ENCODE measurements at places on chromosomes 11 and 22.

DNA sequence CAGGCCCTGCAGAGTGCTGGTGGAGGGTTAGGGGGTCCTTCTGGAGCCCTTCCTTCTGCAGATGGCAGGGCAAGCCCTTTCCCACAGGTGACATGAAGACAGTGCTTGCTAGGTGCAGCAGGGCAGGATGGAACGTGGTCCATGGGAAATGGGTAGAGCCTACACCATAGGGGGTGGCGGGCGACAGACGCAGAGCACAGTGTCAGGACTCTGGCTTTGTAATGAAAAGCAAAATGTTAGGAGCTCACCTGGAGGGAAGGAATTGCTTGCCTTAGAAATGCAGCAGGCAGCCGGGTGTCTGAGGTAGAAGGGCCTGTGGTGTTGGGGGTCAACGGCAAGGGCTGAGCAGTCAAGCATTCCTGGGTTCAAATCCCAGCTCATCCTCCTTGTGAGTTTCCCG lies 54.9 kb downstream of the ARHGAP8 start:
- DNase-seq: no peak

GRCh38 chr11:128551058-128551457 lies 36.3 kb downstream of the ETS1 start:
- DNase-seq: no peak

- no peak for DNase-seq
These were observed 198.7 kb upstream of the LUZP2 start for GRCh38 chr11:24298146-24298545.

GRCh38 chr11:20388096-20389055 lies 860 bp downstream of the PRMT3 start:
- peak; percentile 20 for DNase-seq

DNA sequence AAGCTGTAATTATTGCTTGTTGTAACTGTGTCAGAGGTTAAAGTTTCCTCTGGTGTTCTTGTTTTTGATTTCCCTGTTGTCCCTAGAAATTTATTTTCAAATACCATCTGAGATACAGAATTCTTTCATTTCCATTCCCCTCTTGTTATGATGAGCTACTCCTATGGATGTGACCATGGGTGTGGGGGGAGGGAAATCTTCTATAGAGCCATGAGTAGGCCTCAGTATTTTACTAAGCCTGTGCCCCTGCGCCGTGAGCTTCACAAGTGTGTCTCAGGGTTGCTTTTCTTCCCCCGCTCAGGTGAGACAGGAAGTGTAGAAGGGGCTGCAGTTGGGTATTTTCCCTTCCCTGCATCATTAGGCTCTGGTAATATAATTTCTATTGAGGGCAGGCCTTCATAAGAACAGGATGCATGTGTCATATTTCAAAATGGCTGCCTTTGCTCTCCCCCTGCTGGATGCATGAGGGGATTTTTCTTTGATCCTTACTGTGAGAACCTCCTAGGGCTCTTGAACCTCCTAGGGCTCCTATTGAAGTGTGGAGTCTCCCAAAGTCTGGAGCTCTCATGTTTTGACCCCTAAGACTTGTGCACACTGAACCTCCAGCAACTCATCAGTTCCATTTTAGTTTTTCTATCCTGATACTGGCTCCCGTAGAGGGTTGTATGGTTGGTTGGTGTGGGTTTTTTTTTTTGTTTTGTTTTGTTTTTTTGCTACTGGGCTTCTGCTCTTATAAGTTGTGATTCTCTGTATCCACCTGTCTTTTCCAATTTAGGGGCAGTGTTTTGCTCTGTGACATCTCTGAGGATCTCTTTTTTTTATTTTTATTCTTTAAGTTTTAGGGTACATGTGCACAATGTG lies 658.2 kb downstream of the NTM start:
- peak; percentile 65 for DNase-seq

DNA sequence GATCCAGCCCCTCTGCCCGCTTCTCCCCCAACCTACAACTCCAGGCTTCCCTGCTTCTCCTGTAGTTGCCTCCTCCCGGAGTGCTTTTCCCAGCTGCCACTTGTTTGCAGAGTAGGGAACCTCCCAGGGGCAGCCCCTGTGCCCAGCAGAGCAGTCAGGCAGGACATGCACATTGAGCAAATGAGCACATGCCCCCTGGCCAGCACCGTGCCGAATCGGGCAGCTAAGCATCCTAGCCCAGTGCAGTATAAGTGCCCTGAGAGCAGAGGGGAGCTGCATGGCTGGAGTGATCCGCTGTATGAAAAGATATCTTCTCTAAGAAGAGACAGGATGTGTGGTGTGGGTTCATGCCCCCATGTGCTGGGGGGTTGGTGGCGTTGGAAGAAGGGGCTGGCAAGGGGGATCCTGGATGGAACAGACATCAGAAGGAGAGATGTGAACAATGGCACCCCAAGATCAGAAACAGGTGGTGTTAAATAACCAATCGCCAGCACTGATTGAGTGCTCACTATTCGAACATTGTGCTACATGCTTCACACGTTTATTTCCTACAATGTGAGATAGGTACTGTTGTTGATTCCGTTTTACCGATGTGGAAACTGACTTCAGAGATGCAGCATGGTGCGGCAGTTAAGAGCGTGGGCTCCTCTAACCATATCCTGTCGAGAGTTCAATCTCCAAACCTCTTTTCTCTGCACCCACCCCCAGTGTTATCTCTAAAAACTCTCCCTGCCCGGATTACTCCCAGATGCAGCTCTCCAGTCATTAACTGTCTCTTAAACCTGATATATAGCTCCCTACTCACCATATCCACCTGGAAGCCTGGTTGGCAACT lies 1.2 kb downstream of the AIP start:
- no peak for DNase-seq

DNA sequence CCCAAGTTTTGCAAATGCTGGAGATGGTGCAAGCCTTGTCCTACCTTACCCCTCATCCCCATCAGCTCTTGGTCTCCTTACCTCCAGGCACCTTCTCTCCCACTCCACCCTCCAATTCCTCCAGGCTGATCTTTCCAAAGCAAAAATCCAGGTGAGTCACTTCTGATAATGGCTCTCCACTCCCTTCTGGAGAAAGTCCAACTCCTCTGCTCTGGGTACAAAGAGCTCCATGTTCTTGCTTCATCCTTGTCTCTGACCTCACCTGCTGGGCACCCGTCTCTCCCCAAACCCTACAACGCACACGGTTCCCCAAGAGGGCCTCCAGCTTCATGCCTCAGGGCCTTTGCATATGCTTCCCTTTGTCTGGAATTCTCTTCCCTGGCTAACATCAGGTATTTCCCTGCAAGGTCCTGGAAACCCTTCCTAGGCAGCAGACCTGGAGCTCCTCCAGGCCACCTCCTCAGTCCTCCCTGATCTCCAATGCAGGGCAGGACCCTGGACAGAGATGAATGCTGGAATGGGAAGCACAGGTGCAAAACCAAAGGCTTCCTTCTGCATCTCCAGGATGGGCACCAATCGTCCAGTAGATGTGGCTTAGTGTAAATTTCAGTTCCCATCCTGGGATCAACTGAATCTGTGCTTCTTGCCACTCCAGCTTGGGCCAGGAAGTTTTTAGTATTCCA lies 22.7 kb downstream of the IFT27 start:
- DNase-seq: no peak

- no peak for DNase-seq
These were observed 3.8 kb downstream of the RIC8A start for GRCh38 chr11:211295-211694.

- no peak for DNase-seq
These were observed 34.5 kb upstream of the PARVG start for GRCh38 chr22:44146088-44146861.

- DNase-seq: peak; percentile 7
These were observed 680.5 kb upstream of the API5 start for GRCh38 chr11:42631220-42631843.

DNA sequence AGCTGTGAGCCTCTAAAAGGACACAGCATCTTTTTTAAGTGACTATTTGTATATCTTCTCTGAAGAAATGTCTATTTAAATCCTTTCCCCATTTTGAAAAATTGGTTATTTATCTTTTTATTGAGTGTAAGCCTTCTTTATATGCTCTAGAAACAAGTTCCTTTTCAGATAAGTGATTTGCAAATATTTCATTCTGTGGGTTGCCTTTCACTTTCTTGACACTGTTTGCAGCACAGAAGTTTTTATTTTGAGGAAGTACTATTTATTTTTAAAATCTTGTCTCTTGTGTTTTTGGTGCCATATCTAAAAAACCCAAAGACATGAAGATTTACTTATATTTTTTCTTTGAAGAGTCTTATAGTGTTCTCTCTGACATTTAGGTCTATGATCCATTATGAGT lies 40.1 kb upstream of the LYVE1 start:
- no peak for DNase-seq

DNA sequence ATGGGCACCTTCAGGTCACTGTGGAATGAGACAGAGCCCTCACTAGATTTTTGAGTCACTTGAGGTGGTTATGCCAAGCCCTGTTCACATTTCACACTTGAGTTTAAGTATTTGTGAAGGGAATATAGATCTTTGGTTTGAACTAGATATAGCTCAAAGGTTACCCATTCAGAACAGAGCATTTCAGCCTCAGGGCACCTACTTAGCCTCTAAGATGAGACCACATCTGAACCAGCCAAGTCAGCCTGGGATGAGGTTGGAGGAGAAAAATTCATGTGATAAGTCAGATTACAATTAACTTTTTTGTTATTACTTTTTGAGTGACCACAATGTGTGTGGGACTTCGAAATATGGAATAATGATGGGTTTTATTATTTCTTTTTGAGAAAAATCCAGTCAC lies 127.8 kb downstream of the TEAD1 start:
- peak; percentile 59 for DNase-seq

DNA sequence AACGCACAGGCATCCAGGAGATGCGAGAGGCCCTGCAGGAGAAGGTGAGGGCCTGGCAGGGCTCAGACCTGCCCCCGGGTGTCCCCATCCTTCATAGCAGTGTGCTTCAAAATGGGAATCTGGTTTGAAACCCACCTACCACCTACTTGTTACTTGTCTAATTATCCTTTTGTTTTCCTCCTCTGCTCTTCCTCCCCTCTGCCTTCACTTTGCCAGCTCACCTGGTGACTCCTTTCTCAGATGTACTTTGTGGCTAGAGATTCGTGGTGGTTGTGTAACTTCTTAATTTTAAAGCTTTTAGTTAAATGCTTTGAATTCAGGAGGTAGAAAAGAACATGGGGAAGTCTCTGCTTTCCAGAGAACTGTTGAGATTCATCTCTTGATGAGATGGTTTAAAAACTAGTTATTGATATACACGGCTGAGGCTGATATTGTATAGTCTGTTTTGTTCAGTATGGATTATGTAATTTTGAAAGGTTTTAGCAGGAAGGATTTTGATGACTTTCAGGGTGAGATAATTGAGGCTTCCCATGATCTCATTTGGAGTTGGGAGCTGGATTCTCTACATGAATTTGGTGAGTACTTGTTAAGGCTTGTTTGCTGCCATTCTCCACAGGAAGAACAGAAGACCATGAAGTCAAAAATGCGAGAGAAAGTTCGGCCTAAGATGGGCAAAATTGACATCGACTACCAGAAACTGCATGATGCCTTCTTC lies 8.0 kb downstream of the SF3B2 start:
- DNase-seq: no peak

Data from ELR (cell line).